ENCODE measurements at places on chromosomes 4 and X.

GRCh38 chr4:94680176-94680862 lies 77.4 kb upstream of the BMPR1B start:
- DNase-seq = no peak

- DNase-seq = no peak
Measured at GRCh38 chr4:153222707-153223426, 18.6 kb downstream of the TRIM2 start.

- DNase-seq = peak; percentile 61
Measured at GRCh38 chrX:41333744-41334362, at the start of gene DDX3X. Gene DDX3X (plus strand): TSS chrX:41334162. CDS start chrX:41334253, 91 bp downstream.

DNA sequence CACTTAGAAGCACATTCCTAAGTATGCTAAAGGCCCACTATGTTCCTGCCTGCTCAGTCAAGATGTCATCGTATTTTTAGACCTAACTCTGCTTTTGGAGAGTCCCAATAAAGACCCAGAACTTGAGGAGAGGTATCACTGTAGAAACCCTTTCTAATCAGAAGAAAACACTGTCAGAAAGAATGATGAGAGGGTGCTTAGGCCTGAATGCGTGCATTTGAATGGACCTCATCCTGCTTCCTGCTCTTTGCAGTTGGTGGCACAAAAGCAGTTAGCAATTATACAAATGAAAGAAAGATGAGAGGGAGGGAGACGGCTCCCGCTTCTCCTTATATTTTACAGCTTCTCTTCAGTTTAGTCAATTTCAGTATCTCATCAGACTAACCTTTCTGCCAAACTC lies 987.2 kb downstream of the CCSER1 start:
- DNase-seq = no peak

DNA sequence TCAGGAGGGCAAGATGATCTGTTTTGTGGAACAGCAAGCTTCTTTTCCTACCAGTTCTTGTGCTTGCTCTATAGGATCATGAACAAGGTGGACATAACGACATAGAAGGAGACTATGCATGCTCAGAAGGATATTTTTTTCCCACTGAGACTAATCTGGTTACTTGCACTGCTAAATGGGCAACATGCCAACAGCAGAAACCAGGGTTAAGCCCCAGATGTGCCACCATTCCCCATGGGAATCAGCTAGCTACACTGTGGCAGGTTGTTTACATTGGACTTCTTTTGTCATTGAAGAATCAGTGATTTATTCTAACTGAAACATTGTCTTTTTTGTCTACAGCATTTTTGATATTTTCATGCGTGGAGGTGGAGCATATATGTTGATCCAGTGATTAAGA lies 165.6 kb downstream of the C4orf33 start:
- no peak for DNase-seq

DNA sequence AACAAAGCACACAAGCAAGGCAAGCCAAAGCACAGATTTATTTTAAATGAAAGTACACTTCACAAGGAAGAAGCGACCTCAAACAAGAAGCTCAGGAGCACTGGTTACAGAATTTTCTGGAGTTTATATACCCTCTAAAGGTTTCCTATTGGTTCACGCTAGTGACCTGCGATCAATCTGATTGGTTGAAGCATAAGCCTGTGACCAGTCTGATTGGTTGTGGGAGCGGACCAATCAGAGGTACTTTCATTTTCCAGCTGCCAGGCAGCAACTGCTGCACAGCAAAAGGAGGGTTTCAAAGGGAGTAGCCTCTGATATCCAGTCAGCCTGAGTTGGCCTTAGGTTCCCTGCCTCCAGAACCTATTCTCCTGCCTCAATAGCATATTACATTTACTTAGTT lies 4.6 kb upstream of the AREG start:
- DNase-seq = no peak

DNA sequence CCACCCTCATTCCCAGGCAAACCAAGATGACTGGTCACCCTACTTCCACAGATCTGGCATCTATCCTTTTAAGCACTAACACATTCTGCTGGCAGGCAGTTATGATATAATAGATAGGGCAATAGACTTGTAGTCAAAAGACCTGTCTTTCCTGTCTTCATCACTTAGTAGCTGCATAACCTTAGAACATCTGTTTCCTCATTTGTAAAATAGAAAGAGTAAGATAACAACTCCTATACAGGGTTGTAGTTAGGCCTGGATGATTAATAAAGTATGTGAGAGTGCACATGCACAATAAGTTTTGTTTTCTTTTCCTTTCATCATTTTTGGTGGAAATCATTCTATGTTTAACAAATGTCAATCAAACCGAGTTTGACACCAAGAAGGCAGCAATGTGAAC lies 72.1 kb downstream of the GPR82 start:
- DNase-seq = no peak

DNA sequence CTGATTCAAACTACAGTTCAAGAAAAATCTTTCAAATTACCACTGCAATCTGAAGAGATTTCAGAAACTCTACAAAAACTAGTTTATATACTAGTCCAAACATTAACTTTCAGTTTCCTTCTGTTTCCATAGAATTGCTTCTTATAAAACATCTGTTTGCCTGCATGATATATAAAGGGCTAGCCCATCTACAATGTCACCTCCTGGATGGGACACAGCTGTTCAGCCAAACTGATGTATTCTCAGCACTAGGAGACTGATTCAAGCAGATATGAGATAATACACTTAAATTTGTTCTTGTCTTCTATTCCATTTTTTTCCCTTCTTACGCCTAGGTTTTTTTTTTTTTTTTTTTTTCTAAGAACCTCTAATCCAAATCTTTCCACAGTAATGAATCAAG lies 1569.7 kb upstream of the IGFBP7 start:
- DNase-seq = no peak

GRCh38 chr4:124904723-124905388 lies 192.3 kb upstream of the ANKRD50 start:
- DNase-seq = no peak

DNA sequence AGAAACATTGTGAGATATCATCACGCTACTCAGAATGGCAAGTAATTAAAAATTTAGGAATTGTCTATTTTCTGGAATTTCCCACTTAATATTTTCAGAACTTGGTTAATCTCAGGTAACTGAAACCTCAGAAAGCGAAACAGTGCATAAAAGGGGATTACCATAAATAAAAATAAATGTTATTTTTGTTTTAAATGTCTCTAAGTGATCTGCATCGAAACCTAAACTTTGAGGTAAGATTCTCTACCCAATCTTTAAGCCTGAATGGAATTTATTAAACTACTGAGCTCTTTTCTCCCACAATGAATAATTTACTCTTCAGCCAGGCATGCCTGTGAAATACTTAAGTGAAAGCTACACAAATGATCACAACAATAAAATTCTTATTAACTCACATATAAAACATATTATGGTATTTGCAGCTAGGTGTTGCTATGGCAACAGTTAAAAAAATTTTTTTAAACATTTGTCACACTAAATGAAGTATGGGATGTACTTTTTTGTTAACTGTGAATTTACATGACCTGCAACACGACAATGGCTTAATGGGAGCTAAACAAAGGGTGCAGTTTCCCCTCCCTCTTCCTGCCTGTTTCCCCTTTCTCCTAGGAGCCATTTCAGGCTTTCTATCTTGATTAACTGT lies 220.2 kb upstream of the PRPS2 start:
- DNase-seq = no peak

DNA sequence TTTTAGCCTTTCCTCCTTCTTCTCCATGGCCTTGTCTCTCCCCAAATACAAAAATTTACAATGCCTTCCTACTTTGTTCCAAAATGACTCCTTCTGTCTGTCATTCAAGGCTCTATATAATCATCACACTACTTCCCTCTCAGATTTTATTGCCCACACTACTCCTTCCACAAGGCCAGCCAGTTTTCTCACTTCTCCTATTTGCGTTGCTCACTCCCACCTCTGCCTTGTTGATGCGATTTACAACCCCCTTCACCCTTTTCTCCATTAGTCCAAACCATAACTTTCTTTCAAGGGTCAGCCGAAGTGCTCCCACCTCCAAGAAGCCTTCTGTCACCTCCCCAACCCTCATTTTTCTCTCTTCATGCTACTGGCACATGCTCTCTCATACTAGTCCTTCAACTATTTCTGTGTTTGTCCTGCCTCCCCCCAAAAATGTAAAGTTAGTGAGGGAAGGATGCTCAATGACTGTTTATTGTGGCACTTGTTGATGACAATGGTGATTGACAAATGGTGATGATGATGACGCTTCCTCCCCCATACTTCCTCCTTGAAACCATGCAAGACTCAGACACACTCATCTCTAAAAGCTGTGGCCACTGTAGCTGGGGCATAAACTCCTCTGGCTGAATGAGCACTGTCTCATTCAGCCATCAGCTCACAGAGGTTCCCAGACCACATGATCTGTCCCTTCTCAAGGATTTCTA lies 2.7 kb upstream of the XKRX start:
- DNase-seq = no peak

- DNase-seq = no peak
Measured at GRCh38 chr4:99629962-99630554, 27.6 kb downstream of the C4orf54 start.

- no peak for DNase-seq
Measured at GRCh38 chrX:118370921-118371624, 25.2 kb downstream of the WDR44 start.

DNA sequence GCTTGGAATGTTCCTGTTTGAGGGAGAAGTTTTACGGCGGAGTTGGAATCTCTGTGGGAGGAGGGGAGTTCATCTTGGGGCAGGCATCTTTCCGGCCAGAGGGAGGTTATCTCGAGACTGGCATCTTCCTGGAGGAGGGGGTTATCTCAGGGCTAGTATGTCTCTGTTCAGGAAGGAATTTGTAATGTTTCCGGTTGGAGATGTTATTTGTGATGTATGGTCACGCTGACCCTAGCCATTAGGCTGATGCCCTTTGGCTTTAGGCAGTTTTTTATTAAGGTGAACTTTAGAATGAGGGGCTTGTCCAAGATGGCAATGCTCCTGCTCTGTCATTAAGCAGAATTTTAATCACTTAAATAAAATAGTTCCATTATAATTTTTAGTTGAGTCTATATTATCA lies 449.7 kb downstream of the PCDH10 start:
- DNase-seq = no peak

DNA sequence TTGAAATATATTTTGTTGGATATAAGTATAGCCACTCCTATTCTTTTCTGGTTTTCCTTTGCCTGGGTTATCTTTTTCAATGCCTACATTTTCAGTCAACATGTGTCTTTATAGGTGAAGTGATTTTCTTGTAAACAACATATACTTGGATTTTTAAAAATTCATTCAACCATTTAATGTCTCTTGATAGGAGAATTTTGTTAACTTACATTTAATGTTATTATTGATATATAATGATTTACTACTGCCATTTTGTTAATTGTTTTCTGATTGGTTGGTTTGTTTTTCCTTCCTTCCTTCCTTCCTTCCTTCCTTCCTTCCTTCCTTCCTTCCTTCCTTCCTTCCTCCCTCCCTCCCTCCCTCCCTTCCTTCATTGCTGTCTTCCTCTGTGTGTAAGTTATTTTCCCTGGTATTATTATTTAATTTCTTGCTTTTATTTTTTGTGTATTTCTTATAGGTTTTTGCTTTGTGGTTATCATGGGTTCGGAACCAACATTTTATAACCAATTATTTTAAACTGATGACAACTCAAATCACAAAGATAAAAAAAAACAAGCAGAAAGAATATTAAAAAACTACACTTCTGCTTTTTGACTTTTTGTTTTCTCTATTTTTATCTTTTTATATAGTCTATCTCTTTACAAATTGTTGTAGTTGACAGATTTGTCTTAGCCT lies 330.1 kb upstream of the GRID2 start:
- DNase-seq = no peak

- no peak for DNase-seq
Measured at GRCh38 chr4:40559585-40560465, 69.8 kb downstream of the RBM47 start.

DNA sequence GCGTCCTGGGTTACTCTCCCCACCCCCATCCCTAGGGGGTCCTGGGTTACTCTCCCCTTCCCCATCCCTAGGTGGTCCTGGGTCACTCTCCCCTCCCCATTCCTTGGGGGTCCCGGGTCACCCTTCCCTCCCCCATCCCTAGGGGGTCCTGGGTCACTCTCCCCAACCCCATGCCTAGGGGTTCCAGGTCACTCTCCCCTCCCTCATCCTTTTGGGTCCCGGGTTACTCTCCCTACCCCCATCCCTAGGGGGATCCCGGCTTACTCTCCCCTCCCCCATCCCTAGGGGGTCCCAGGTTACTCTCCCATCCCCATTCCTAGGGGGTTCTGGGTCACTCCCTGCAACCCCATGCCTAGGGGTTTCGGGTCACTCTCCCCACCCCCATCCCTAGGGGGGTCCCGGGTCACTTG lies 1.5 kb downstream of the ASMTL start:
- DNase-seq = no peak

DNA sequence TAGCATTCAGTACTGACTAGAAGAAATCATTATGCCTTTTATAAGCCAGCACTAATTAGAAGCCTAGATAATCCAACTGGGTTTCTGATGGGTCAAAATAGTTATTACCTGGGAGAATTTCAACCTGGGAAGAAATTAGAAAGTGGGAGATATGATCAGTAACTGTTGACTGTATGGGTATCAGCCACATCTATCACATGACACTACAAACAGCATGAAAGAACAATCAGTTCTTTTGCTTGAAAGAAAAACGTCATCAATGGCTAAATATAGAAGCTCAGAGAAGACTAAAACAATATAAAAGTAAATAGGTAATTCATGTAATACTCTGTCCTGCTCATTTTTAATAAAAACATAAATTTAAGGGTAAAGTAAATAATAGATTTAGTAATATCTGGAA lies 145.1 kb downstream of the CAMK2D start:
- DNase-seq = no peak

- DNase-seq = no peak
Measured at GRCh38 chr4:175277816-175278215, 359.7 kb downstream of the ADAM29 start.

DNA sequence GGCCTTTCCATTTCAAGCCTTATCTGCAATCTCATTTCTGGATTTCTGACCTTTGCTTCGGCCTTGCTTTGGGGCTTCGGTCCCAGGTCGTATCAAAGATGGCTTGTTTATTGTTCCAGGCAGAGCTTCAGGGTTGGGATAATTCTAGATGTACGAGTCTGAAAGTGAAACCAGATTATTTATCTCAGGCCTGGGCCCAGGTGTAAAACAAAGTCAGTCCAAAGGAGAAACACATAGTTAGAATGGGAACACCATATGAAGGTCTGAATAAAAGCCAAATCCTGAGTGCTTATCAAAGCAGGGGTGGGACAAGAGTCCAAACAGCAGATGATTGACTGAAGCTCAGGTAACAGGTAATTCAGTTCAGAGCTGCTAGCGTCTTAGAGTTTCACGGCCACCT lies 17.1 kb downstream of the PRIMPOL start:
- DNase-seq = no peak

DNA sequence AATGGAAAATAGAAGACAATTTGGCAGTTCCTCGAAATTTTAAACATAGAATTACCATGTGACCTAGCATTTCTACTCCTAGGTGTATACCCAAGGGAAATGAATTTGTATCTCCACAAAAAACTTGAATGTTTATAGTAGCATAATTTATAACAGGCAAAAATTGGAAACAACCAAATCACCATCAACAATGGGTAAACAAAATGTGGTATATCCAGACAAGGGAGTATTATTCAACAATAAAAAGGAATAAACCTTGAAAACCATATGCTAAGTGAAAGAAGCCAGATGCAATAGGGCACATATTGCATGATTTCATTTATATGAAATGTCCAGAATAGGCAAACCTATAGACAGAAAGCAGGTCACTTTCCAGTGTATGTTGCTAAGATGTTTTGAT lies 83.8 kb downstream of the SNX25 start:
- no peak for DNase-seq

Data from activated CD4-positive, CD25-positive, alpha-beta regulatory T cell (primary cell).